ENCODE measurements at places on chromosomes 12 and 14.

- DNase-seq: no peak
Measured at GRCh38 chr14:76833011-76833410, 6.8 kb downstream of the LRRC74A start.

- DNase-seq: no peak
Measured at GRCh38 chr14:63725786-63726460, 1.9 kb downstream of the SGPP1 start.

DNA sequence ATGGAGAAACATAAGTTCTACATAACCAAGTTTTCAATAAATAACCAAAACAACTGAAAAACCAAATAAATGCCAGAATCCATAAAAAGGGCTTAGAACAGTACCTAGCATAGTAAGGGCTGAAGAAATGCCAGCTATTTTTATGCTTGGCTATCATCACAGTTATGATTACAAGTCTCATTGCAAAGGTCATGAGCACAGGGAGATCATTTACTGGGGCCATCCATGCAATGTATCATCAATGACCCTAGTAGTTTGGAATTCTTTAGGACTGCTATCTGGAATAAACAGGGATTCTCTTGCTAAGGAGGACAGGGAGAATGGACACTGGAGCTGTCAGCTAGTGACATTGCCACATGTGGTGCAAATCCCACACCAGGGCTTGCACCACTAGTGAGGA lies 92.5 kb upstream of the NAP1L1 start:
- no peak for DNase-seq

GRCh38 chr12:30531731-30532678 lies 163.7 kb downstream of the IPO8 start:
- DNase-seq: no peak

DNA sequence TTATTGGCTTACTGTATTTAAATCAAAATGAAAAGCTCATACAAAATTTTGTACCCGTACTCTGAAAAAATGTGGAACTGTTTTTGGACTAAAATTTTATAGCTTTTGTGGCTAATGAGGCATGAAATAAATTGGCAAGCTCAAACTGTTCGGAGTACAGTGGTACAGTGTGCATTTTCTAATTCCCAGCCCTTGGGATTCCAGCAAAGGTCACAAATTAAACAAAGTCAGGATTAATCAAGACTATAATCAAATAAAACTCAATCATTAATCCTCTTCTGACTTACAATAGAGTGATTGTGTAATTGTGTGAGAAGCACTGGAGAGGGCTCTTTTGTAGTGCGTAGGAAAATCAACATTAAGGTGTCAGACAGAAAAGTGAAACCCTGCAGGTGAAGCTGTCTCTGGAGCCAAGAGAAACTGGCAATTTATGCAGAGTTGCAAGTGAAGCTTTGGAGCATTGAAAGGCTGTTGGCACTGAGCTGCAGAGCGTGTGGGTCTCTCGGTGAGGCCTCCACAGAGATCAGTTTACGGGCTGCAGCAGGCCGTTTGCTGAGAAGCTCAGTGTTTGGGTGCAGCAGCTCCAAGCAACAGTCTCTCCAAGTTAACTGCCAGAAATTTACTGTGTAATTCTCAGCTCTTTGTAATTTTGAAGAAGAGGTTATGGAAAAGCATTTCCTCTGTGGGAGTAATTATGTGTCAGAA lies 275.9 kb downstream of the FBXL14 start:
- no peak for DNase-seq

GRCh38 chr12:2402073-2402579 lies 349.3 kb downstream of the CACNA1C start:
- DNase-seq: no peak

DNA sequence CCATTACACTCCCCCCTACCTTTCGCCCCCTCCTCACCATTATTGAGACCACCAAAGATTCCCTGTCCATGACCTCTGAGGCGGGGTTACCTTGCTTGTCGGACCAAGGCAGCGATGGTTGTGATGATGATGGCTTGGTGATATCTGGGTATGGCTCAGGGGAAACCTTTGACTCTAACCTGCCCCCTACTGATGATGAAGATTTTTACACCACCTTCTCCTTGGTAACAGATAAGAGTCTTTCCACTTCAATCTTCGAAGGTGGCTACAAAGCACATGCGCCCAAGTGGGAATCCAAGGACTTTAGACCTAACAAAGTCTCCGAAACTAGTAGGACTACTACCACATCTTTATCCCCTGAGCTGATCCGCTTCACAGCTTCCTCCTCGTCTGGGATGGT lies 350.2 kb downstream of the DIO2 start:
- DNase-seq: no peak

DNA sequence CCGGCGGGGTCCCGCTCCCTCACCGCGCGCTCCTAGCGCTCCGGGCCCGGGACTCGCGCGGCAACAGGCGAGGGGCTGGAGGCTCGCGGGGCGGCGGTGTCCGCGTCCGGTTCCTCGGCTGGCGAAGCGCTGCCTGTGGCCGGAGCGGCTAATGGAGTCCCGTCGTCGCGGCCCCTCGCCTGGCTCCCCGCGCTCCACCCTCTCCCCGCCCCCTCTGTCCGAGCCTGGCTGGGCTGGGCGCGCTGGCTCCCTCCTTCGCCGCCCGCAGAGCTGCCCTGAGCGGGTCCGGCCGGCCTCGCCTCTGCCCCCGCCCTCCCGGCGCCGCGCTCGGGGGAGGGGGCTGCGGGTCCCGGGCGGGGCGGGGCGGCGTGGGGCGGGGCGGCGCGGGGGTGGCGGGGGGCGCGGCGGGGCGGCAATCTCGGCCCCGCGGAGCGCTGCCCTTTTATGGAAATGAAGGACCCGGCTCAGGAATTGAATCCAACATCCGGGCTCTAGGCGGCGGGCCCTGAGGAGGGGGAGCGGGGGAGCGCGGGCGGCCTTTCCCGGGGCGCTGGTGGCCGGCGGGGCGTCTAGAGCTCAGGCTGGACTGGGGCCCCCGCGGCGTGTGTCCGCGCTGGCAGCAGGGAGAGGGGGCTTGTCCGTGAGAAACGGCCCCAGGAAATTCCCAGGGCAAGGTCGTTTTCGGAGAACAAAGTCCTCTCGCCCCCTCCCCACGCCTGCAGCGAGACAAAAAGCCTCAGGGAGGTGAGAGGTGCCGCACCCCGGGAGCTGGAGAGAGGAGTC lies at the start of gene FERMT2:
FERMT2 (minus strand) TSS at position 153 of the 783 bp plus-strand sequence. CDS start 482 bp downstream, outside the sequence.
- no peak for DNase-seq

DNA sequence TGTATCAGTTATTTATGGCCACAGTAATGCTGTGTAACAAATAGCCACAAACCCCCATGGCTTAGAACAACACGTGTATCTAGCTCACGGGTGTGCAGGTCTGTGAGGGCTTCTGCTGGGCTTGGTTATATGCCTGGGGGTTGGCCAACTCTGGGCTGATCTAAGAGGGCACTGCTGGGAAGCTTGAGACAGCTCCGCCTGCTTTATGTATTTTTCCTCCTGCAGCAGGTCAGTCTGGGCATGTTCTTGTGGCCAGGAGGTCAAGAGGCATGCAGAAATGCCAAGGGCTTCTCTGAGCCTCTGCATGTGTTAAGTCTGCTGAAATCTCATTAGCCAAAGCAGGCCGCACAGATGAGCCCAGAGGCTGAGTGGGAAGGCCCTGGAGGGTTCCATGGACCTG lies 105.8 kb downstream of the ZNF664 start:
- no peak for DNase-seq

GRCh38 chr14:53790731-53791500 lies 165.7 kb downstream of the BMP4 start:
- DNase-seq: no peak

DNA sequence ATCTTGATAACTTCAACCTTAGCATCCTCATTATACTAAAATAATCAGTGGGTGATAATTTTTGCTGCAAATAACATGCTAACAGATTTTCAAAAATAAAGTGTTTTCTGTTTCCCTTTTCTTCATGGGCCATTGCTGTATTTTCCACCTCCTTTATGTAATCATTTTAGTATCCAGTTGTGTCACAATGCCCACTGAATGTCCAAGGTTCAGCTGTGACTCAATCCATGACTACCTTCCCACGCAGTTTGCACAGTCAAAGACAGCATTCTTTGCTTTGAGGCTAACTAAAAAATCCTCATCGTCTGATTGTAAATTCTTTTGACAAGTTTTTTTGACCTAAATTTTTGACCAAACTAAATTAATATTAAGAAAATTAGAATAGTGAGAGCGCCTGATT lies 474.1 kb downstream of the FLRT2 start:
- no peak for DNase-seq

- DNase-seq: no peak
Measured at GRCh38 chr14:36976571-36977023, 195.8 kb downstream of the SLC25A21 start.

DNA sequence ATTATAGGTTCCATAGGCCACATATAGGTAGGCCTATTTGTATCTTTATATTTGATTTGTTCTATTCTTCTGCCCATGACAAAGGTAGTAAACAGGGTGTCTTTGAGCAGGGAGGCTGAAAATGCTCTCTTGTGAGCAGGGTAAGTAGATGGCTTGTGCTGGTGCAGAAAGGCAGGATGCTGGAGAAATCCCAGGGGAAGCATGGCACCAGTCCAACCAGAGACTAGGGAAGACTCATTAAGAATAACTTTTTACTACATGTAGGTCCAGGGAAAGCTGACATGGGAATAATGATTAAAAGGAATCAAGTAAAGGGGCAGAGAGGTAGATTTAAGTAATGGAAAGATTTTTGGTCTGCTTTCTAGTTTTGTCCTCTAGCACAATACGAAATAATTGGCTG lies 245.0 kb downstream of the RGS6 start:
- no peak for DNase-seq

DNA sequence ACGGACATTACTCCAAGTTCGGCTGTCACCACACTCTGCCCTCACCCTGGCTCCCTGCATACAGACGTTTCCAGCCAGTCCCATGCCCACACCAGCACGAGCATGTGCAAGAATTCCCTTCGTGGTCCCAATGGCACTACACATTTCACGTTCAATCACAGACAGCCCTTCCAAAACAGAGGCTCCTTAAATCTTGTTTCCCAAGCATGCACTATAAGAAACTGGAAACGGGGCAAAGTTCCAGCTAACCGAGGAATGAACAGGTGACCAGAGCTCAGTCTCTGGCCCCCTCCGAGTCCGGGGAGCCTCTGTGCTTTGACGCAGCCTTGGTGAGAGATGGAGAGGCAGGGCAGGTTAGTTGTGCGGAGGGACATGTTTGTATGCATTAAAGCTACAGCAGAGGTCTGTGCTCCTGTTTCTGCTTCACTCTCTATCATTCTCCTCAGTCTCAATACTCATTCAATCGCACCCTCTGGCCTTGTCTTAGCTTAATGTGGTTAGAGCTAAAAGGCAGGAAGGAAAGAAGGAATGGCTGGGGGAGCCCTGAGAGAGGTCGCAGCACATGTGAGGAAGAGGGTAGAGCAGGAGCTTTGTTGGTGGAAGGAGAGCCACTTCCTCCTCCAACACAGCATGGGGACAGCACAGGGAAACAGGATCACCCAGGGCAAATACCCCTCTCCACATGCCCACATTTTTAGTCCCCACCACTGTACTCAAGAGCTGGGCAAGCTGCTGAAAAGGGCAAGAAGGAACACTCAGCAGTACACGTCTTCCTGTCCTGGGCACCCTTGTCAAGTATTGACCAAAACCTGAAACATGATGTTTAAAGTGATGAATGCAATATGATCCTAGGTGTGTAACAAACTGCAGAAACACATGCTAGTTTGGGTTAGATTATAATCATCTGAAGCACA lies 12.2 kb upstream of the SELPLG start:
- DNase-seq: no peak

GRCh38 chr12:42756841-42757623 lies 167.5 kb upstream of the PRICKLE1 start:
- DNase-seq: no peak

- DNase-seq: no peak
Measured at GRCh38 chr14:93525696-93526451, 95.1 kb downstream of the UNC79 start.

DNA sequence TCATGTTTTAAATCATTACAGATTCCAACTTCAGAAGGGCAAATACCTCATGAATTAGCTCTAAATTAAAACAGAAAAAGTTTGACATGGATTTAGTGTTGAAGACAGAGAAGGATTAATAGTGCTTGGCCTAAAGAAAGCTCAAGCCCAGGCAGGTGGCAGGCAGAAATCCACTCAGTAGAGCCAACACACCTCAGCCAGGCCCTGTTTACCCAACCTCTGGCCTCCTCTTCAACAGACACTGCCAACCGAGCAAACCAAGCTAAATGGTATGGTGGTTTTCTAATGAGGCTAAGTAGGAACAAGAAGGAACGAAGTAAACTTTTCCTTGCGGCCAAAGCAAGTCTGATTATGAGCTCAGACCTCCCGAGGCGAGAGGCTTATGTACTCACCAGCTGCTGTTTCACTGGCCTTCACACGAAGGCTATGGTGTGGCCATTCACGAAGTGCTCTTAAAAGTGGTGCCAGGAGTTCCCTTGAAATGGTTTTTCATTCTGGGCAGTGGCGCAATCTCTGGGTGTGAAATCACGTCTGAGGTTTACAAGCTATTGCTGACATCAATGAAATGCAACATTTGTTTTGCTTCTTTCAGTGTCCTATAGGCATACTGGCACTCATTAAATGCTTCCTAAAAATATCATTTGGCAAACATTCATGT lies 124.1 kb upstream of the LGR5 start:
- DNase-seq: no peak

DNA sequence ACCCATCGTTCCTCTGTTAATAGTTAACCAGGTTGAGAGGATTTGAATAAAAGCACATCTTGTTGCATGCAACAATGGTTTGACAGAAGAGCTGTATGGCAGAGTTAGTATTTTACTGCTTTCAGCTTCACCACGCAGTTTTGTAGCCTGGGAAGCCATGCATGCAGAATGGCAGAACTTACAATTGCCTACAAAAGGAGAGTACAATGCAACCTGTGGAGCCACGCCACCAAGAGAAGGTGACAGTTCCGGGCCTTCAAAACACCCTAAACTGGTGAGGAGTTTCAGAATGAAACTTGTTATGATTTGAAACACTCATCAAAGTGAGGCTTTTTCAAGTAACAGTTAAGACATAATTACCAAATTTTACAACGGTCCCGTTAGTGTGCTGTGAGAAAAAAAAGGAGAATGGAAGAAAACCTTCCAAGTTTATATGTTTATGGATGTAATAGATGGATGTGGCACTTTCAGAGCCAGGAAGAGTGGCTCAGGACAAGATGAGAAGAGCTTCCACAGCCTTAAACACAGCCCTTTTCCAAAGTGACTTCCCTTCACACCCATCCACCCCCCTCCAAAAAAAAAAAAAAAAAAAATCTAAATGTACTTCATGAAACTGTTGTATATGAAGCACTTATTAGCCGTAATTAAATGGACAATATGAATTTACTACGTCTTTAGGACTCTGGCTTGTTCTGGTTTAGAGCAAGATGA lies 158.7 kb downstream of the EGLN3 start:
- DNase-seq: no peak

- no peak for DNase-seq
Measured at GRCh38 chr14:67442139-67442906, 30.4 kb upstream of the PLEK2 start.

- DNase-seq: no peak
Measured at GRCh38 chr12:8796831-8797626, 25.4 kb upstream of the A2ML1 start.

DNA sequence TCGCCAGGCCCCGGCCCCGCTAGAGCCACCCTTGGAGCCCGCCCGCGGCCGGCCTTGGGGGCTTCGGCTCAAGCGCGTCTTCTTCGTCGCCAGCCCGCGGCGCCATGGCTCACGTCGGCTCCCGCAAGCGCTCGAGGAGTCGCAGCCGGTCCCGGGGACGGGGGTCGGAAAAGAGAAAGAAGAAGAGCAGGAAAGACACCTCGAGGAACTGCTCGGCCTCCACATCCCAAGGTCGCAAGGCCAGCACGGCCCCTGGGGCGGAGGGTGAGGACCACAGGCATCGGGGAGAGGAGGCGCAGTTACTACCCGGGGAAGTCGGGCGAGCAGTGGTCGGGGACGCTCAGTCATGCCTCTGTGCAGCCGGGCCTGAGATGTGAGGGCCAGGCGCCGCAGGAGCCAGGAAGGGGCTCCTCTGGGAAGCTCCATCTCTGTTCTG lies 573 bp downstream of the ARL6IP4 start:
- DNase-seq: no peak
